ENCODE measurements at places on chromosomes 7 and 10. TPM values are rescaled to one million over a fixed set of nuclear protein-coding genes. Genes with fewer than 3 reads are reported as not detected.

UPK3B gene
- total RNA-seq: 0.19 TPM

BAG3 gene
- 10.7 TPM for total RNA-seq

RSU1 gene
- 102 TPM for total RNA-seq

VAX1 gene
- not detected for total RNA-seq

LLCFC1 gene
- not detected for total RNA-seq

TMEM248 gene
- 74.5 TPM for total RNA-seq

HDAC9 gene
- 21.5 TPM for total RNA-seq

CALML5 gene
- not detected for total RNA-seq

MYL7 gene
- total RNA-seq: not detected

PFKP gene
- total RNA-seq: 156 TPM

CTAGE4 gene
- total RNA-seq: 0.66 TPM

SPDYE6 gene
- total RNA-seq: not detected

CPN1 gene
- total RNA-seq: not detected

Measured in aortic smooth muscle cell (primary cell).